ENCODE measurements at places on chromosomes 4 and X.

- DNase-seq, result no peak
These were observed 97.1 kb upstream of the SLC4A4 start for GRCh38 chr4:71241501-71242288.

- no peak for DNase-seq
These were observed 28.3 kb upstream of the ALG13 start for GRCh38 chrX:111652719-111653118.

DNA sequence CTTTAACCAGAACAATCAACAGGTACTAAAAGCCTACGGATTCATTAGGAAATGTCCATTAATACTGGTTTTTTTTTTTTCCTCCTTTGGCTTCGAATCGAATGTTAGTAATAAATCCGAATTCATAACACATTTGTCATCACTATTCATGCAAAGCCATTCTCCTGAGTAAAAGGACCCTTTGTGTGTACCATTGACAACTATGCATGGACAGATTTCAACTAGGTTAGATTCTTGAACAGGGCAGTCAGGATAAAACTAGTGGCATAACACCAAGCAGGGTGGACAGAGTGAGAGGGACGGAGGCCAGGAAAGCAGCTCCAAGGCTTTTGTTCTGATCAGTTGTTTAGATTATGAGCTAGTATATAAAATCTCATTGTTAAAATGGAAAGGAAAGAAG lies 1722.0 kb upstream of the TENM3 start:
- no peak for DNase-seq

DNA sequence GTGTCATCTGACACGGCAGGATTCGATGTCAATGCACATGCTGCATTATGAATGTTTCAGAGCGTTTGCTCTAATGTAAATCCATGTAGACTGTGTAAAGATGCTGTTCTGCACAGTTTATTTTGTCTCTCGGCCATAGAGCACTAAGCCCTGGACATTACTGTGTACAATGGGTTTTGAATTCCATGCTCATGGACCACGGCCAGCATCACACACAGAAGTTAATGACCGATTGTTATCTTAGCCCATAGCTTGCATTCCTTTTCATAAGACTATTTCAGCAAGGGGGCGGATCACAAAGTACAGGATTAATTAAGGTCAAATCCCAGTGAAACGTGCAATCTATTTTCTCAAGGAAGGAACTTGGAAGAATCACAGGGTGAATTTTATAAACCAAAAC lies 286.1 kb upstream of the TENM3 start:
- no peak for DNase-seq

- no peak for DNase-seq
These were observed 58.5 kb downstream of the COX18 start for GRCh38 chr4:73010789-73011628.

DNA sequence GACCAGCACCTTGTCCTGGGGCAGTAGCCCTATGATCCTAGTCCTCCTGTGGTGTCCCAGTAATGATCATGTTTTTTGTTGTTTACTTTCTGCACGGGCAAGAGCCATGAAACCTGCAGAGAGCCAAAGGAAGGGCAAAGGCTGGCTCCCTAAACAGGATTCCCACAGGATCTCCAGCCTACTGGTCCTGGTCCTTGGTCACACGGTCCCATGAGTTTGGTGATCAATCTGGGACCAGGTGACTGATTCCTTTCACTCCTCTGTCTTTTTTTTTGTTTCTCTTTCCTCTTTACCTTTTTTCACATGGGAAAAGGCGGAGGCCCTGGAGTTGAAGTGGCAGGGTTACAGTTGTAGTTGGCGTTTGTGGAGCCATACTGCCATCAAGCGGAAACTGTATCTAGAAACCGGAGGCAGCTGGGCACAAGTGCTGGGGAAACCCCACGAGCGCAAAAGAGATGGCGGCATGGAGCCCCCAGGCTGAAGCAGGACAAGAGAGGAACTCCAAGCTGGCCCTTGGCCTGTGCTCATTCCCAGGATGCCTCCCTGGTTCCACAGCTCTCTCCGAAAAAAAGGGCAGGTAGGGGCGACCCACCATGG lies 34.6 kb downstream of the NBDY start:
- DNase-seq, result no peak

GRCh38 chrX:19739683-19740082 lies 147.7 kb downstream of the SH3KBP1 start:
- DNase-seq, result no peak

GRCh38 chrX:40694802-40695201 lies 40.5 kb downstream of the MED14 start:
- DNase-seq, result no peak

GRCh38 chr4:182901337-182901736 lies 15.8 kb downstream of the DCTD start:
- no peak for DNase-seq

GRCh38 chr4:12723849-12724447 lies 760.2 kb downstream of the RAB28 start:
- DNase-seq, result no peak

DNA sequence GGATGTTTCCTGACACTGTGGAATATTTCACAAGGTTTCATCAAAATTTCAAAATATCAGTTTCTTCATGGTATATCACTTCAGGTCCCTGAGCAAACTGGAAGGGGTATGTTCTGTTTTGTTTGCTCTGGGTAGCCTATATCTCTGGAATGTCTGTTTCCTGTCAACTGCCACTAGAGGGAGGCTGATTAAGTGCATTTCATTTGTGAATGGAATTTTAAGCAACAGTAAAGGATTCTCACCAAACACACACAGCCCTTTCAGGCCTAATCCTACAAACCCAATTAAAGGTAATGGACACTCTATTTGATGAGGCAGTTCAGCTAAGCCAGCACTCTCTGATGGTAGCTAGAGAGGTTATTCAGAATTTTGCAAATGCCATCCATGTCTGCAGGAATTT lies 307.1 kb downstream of the TEX13A start:
- no peak for DNase-seq

- DNase-seq, result no peak
These were observed 96.3 kb upstream of the NOCT start for GRCh38 chr4:138919094-138919936.

DNA sequence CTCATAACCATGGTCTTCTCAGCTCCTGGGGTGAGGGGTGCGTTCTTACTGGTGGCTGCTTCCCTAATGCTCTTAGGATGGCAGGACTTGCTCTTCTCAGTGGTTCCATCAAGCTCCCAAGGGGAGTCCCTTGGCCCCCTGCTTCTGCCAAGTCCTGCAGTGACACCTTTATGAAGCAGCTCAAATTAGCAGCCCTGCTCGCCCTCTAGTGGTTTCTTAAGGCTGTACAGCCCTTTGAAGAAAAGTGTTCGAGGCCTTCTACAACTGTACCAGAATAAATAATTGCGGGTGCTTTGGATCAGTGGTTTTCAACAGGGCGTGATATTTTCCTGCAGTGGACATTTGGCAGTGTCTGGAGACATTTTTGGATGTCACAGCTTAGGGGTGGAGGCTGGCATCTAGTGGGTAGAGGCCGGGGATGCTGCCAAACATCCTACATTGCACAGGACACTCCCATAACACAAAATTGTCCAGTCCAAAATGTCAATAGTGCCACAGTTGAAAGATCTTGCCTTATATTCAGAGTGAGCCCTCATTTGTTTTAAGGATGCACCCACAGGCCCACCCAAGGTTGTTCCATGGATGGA lies 204.7 kb upstream of the S100G start:
- DNase-seq, result peak; percentile 5

GRCh38 chr4:2946812-2947600 lies 16.2 kb downstream of the NOP14 start:
- no peak for DNase-seq

DNA sequence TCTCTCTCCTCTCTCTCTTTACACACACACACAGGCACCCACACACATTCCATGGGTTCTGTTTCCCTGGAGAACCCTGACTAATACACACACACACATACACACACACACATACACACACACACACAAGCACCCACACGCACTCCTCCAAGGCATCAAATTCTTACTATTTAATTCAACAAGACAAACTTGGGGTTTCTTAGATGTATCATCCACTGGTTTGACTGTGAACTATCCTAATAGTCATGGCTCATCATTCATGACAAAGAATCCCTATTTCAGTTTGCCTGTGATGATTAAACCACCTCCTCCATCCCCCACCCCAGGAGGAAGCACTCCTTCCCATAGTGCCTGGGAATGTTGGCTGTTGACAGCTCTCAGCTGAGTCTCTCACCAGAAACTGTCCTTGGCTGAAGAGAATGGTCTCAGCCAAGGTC lies 98.2 kb downstream of the USP46 start:
- DNase-seq, result no peak

GRCh38 chrX:19852014-19853005 lies 35.1 kb downstream of the SH3KBP1 start:
- no peak for DNase-seq

DNA sequence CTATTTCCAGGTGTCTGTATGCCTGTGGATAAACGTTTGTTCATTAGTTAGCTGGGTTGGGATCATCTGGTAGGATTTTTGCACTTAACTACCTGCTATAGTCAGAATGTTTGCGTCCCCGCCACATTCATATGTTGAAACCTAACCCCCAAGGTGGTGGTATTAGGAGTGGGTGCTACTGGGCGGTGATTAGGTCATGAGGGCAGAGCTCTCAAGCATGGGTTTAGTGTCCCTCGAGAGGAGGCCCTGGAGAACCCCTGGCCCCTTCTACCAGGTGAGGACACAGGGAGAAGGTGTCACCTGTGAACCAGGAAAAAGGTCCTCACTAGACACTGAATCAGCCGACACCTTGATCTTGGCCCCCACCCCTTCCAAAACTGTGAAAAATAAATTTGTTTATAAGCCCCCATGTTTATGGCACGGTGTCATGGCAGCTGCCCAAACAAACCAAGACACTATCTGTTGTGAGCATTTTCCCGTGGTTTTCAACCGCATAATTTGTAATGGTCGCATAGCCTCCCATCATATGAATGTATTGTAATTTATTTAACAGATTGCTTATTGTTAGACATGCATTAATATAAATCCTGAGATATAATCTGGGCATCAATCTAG lies 92.7 kb upstream of the TRIM2 start:
- no peak for DNase-seq

GRCh38 chr4:40804598-40804997 lies 54.8 kb downstream of the NSUN7 start:
- no peak for DNase-seq

GRCh38 chrX:28835991-28836390 lies 248.7 kb downstream of the IL1RAPL1 start:
- no peak for DNase-seq

DNA sequence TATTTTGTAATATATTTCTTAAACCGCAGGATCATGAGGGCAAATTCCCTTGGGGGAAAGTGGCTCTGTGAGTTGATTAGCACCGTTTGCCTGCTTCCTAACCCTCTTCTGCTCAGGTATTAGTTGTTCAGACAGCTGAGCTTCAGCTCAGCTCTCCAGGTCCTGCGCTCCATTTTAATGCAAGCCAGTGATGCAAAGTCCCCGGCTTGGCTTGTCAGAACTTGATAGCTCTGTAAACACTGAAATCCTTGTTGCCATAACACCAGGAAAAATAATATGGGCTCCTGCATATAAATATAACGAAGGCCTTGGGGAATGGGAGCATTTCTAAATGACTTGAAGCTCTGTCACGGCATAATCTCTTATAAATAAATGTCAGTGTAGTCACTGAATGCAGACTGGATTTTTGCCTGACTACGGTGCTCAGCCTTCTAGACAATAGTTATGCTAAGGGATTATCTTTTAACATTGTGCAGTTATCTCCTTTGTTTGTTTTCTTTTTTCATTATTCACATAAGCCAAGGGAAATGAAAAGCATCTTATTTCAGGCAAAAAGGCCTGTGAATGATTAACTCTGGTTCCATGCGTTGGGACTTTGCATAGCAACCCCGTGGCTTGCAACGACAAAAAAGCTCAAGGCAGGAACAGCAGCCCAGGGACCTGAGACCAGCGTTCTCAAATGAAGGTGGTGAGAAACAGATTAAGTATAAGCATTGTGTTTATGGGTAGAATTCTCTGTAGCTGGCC lies 253.2 kb downstream of the SPRY1 start:
- no peak for DNase-seq

DNA sequence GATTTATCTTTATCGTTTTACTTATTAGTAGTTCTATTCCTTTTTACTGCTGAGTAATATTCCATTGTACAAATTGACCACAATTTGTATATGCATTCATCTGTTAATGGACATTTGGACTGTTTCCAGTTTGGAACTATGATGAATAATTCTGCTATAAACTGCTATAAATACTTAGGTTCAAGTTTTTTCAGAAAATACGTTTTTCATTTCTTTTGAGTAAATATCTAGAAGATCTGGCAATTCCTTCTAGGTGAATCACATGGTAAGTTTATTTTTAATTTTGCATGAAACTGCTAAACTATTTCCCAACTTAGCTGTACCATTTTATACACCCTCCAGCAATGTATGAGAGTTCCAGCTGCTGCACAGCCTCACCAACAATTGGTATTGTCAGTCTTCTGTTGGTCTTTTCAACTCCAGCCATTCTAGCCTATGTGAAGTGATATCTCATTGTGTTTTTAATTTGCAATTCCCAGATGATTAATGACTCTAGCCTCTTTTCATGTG lies 22.2 kb downstream of the LIN54 start:
- no peak for DNase-seq

Data from stimulated activated CD4-positive, alpha-beta T cell treated with anti-CD3 and anti-CD28 coated beads, Interleukin-15, amount 100 ng/mL, for 1 hour (primary cell).